ENCODE measurements at places on chromosomes 5 and 9.

- peak; percentile 52 for DNase-seq
Measured at GRCh38 chr5:72268753-72269410, 51.2 kb downstream of the MRPS27 start.

- DNase-seq, result no peak
Measured at GRCh38 chr9:19660019-19660418, 128.8 kb downstream of the SLC24A2 start.

DNA sequence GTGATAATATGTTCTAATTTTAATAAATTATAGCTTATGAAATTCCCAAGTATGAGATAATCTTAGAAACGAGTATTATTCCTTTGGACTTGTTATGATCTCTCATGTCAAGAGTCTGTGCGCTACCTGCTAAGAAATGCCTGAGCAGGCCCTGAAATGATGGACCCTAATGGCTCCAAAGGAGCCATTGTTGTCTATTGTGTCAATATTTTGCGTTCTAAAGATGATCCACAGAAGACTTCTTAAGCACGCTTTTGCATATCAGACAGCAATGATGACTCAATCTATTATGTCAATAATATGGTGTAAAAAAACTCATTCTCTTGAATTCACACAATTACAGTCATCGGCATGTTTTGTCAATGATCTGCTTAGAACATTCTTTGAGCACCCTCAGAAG, 306.1 kb downstream of the KIAA0825 start:
- no peak for DNase-seq

DNA sequence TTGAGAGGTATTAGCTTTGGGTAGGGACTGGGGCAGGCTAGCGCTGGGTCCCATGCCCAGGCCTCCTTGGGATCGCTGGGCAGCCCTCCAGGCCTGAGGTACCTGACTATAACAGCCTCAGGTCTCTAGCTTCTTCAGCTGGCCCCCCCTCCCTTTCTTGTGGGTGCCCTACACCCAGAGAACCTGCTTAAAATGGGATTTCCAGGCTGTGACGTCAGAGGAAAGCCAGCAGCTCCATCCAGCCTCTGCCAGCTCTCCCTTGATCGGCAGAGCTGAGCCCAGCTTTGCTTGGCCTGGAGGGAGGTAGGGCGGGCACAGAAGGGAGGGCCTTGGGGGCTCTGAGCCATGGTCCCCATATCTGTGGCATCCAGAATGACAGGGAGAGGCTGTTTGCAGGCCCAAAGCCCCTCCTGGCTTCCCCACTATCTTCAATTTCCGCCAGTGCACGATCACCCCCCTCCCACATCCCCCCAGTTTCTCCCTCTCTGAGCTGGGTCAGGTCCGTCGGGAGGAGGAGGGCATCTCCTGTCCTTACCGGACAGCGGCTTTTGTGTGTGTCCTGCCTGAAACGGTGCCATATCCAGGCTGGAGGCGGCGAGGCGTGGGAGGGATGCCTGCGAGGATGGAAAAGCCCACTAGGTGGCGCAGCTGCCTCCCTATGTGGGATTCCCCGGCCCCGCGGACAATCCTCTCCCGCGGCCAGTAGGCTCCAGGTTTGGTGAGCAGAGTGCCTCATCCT, 10.8 kb downstream of the REEP2 start:
- DNase-seq, result peak; percentile 85

- DNase-seq, result no peak
Measured at GRCh38 chr5:35860686-35861085, 4.0 kb downstream of the IL7R start.

Measured in B cell (primary cell).